ENCODE measurements at places on chromosomes 6 and 20. TPM values are rescaled to one million over a fixed set of nuclear protein-coding genes. Genes with fewer than 3 reads are reported as not detected.

CFAP206 gene
- total RNA-seq: 0.43 TPM

MDFI gene
- not detected for total RNA-seq

TINAG gene
- not detected for total RNA-seq

HLA-DMB gene
- not detected for total RNA-seq

AIF1 gene
- total RNA-seq: not detected

PI3 gene
- total RNA-seq: not detected

HMGN3 gene
- 73.9 TPM for total RNA-seq

PDE10A gene
- 12.1 TPM for total RNA-seq

PACSIN1 gene
- 0.31 TPM for total RNA-seq

DNA sequence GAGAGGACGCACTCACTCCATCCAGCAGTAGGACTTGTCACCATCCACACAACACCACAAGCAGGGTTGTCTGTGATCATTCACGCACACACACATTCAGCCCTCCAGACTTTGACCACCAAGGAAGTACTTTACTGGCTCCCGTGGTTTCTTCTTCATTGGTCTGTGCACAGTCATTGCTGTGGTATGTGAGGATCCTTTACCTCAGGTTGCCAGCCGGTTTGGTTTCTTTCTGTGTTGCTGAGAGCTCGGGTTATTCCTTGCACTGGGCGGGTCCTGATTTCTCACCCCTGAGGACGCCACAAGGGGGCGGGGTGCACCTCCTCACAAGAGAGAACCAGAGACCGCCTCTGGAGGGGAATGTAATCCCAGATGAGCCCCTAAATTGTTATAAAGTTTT lies 11.2 kb downstream of the SLC35A1 start:
- peak; percentile 27 for DNase-seq

DNA sequence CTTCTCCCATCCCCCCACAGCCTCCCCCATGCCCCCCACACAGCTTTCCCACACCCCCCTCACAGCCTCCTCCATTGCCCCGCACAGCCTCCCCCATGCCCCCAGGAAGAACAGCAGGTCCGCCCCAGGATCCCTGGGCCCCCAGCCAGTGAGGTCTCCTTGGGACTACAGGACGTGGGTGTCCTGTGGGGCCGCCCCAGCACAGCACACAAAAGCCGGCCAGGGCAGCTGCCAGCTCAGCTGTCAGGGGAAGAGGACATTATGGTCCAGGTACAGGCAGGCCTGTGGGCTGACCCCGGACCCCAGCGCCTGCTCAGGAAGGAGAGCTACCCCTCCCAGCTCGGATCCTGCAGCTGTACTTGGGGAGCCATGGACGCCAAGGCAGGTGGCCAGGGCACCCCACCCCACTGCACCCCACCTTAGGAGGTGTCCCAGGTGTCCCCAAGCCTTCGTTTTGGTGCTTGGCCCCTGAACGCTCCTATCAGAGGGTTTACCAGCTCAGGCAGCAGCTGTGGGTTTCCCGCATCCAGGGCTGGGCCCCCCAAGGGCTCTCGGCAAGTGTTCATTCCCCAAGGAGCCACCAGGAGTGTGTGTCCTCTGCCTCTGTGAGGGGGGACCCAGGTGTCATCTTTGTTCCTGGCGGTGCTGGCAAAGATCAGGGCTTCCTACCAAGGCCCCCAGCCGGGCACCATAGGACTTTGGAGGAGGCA lies 42.3 kb upstream of the GATA5 start:
- DNase-seq: no peak

- DNase-seq: peak; percentile 27
These were observed 174.0 kb downstream of the SYNE1 start for GRCh38 chr6:152463164-152463563.

DNA sequence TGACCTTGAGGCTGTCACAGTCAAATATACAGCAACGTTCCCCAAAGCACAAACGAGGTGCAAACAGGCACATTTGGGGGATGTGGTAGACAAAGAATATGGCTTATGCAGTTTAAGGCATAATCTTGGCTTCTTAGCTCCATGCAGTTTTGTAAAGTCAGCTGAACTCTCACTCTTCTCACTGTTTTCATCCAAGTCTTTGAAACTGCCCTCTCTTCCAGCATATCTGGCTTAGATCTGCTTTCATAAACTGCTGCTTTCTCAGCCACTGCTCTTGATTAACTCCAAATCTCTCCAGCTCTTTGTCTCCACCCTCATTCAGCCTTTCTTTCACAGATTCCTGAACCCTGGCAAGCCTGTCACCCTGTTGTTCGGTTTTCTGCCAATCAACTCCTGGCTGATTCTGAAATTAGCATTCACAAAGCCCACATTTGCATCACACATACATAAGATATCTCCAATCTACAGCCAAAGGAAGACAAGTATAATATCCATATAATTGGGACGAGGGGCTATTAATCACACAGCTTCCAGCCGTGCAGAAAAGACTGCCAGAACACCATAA lies 301.1 kb upstream of the RNF217 start:
- DNase-seq: no peak

DNA sequence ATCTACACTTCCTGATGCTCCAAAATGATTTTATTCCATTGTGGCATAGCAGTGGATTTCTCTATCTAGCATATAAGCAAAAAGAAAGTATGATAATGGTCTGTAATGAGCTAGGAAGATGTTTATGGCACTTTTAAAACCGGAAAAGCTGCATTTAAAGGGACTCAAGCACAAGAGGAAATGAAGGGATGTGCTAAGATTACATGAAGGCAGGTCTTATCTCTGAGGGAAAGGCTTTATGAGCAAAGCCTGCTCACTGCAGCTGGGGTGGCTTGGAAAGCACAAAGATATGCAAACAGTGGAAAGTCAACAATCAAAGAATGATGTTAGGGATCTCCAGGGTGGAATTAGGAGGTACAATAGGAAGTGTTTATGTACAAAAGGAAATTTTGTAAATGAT lies 138.2 kb downstream of the TENT5A start:
- DNase-seq: peak; percentile 41

DNA sequence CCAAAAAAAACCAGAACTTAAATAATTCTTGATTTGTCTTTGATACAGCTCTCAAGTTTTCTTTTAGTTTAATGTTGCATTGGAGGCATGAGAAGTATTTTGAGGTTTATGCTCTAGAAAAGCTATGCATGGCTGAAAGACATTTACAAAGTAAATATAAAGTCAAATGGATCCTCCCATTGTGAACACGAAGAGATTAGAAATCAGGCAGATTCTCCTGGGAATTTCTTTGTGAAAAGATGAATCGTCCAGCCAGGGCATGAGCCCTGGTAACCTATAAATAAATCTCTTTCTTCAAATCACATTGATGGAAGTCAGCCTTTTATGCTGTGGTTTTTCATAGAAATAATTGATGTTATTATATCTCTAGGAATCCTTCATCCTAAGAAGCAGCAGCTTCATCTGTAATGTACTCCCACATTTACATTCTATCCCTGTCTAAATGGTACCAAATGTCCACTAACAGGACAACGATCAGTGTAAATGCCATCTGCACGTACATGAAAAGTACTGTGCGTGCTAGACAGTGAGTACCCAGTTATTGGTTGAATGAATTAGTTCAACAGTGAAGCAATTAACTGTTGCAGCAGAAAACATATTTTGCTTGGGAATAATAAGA lies 143.6 kb downstream of the ALDH8A1 start:
- DNase-seq: no peak

GRCh38 chr6:142421285-142422117 lies 119.7 kb downstream of the ADGRG6 start:
- DNase-seq: no peak

DNA sequence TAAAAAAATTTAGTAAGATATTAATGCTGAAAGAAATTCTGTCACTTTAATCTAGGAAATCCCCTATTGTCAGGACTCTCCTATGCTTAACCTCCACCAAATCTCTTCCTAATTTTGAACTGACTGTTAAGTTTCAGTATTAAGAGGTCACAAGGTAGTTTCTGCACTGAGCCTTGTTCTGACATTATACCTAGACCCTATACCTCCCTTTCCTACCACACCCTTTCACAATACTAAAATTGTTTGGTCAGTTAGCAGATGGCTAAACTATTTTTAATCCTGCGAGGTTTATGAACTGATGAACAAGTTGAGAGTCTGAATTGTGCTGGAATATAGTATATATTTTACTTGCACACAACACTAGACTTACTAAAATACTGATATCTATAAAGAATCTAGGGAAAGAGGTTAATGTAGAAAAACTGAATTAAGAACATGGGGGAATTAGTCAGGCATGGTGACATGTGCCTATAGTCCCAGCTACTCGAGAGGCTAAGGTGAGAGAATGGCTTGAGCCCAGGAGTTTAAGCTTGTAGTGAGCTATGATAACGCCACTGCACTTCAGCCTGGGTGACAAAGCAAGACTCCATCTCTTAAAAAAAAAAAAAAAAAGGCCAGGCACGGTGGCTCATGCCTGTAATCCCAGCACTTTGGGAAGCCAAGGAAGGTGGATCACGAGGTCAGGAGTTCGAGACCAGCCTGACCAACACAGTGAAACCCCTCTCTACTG lies 51.5 kb downstream of the HBS1L start:
- no peak for DNase-seq

GRCh38 chr6:28898710-28898965 lies 25.1 kb downstream of the TRIM27 start:
- no peak for DNase-seq

GRCh38 chr6:107730106-107730505 lies 94.0 kb downstream of the SCML4 start:
- DNase-seq: no peak

- DNase-seq: no peak
These were observed 562.3 kb upstream of the POU3F2 start for GRCh38 chr6:98272060-98272459.

- DNase-seq: no peak
These were observed 39.3 kb downstream of the GFOD1 start for GRCh38 chr6:13447949-13448724.

DNA sequence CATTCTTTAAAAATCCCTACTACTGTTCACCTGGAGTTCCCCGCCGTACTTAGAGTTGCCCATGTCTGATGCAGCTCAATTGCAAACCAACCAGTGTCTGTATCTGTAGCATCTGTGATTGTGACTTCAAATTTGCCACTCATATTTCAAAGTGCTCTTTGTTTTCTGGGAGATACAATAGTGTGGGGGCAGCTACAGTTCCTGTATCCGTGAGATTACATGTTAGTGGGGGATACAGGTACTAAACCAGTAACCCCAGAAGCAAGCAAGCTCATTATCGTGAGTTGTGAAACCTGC lies 140.9 kb downstream of the ANKRD60 start:
- DNase-seq: no peak

GRCh38 chr6:79498842-79499241 lies 38.4 kb downstream of the LCA5 start:
- DNase-seq: no peak

GRCh38 chr6:89216411-89216810 lies 747 bp downstream of the GABRR1 start:
- no peak for DNase-seq

DNA sequence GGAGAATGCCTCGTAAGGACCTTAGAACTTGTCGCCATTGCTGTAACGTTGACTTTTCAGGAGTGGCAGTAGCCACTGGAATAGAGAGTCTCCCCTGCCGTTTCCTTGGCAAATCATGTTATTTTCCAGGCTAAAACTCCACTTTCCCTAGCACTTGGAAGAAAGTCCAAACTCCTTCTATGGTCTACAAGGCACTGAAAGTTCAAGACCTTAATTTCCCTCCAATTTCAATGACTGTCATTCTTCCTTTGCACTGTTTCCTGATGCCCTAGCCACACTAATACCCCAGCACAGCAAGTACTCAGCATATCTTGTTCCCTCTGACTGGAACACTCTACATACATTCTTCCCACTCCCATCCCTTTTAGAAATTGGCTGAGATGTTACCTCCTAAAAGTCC lies 1.8 kb upstream of the TBPL1 start:
- DNase-seq: no peak

- DNase-seq: no peak
These were observed 91.0 kb upstream of the RIPOR2 start for GRCh38 chr6:25026723-25027122.

- DNase-seq: no peak
These were observed 11.4 kb downstream of the DDX27 start for GRCh38 chr20:49230561-49231133.
